CD4-positive, alpha-beta T cell treated with Interleukin-2 at 100 ng/mL for 4 hours (primary cell): ENCODE measurements at places on chromosomes 11 and 22.

DNA sequence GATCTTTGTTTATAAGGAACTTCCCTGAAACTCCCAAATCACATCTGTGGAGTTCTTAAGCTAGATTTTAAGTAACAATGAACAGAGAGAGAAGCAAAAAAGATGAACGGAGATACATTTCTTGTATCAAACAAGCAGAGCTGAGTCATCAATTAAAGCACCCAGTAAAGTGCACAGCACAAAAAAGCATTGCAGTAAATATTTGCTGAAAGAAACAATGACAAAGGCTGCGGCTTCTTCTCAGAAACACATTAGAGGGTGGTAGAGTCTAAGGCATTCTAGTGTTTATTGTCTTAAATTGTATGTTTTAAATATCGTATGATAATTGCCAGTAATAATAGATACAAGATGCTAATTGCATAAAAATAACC, 941.6 kb upstream of the CHORDC1 start:
- DNase-seq = no peak

- DNase-seq = no peak
Measured at GRCh38 chr22:42425989-42426355, 6.2 kb downstream of the NFAM1 start.

- no peak for DNase-seq
Measured at GRCh38 chr11:70066136-70066520, 12.0 kb upstream of the ANO1 start.

- DNase-seq = no peak
Measured at GRCh38 chr11:8342821-8343681, 79.4 kb upstream of the LMO1 start.

DNA sequence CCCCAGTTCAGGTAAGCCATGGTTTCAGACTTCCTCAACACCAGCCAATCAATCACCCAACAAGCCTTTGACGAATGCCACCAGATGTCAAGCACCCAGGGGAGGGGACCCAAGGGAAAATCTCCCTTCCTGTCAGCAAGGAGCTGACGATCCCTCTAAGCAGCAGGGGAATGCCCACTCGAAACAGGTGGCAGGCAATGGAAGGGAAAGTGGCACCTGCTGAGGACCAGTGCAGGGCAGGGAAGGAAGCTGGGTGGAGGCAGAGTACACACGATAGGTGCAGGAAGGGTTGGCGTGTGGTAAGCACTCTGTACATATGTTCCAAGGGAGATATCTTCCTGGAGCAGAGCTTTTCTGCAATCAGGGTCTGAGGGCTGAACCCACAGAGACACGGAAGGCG, 11.7 kb upstream of the CREB3L1 start:
- no peak for DNase-seq

- DNase-seq = no peak
Measured at GRCh38 chr11:68413591-68413999, 47.0 kb upstream of the PPP6R3 start.

DNA sequence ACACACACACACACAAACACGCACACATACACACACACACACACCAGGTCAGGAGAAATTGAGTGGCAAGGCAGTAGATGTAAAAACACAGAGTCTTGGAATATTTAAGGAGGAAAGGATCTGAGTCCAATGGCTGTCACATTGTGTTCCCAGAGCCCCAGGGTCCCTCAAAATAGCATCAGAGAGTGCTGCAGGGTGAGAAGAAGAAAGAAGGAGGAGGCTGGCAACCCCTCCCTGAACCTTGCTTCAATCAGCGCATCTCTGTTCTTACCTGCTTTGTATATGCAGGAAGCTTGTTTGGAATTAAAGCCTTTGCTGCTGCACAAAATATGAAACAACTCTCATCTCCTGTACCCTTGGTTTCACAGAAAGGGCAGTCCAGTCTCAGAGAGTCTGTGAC, 406.5 kb downstream of the MIAT start:
- no peak for DNase-seq

- DNase-seq = no peak
Measured at GRCh38 chr11:79237703-79238102, 203.1 kb downstream of the TENM4 start.

GRCh38 chr11:118442301-118442700, 6.0 kb downstream of the KMT2A start:
- DNase-seq = no peak

DNA sequence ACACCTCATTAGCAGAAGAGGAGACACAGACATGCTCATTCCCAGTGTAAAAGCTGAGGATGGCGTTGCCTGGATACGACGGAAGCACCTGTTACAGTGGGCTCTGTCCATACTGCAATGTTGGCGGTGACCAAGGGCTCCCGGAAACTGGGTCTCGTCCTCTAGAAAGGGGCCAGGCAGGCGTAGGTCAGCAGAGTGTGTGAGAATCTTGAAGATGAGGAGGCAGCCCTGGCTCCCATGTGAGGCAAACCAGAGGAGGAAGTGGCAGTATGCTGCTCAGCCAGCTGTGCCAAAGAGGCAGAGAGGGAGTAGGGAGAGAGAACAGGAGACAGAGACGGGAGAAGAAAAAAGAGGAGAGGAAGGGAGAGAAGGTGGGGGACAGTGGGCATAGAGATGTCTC, 10.3 kb downstream of the LTO1 start:
- DNase-seq = no peak

DNA sequence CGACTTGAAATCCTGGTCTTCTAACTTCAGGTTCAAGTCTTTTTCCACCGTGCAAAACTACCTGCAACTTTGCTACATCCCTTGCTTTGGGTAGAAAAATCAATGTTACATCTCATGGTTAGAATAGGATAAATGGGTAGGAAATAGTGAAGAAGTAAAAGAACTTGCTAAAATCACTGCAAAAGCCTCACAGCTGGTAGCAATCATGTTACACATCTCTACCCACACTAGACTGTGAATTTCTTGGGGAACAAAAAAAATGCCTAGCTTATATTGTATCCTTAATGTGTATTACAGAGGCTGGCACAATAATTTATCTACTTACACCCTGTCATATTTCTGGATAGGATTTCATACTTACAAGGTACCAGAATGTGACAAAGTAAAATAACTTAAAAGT, 133.8 kb downstream of the FAM181B start:
- no peak for DNase-seq

- DNase-seq = no peak
Measured at GRCh38 chr11:32149748-32150147, 58.9 kb downstream of the RCN1 start.

- no peak for DNase-seq
Measured at GRCh38 chr22:45090497-45090910, 73.2 kb upstream of the NUP50 start.

DNA sequence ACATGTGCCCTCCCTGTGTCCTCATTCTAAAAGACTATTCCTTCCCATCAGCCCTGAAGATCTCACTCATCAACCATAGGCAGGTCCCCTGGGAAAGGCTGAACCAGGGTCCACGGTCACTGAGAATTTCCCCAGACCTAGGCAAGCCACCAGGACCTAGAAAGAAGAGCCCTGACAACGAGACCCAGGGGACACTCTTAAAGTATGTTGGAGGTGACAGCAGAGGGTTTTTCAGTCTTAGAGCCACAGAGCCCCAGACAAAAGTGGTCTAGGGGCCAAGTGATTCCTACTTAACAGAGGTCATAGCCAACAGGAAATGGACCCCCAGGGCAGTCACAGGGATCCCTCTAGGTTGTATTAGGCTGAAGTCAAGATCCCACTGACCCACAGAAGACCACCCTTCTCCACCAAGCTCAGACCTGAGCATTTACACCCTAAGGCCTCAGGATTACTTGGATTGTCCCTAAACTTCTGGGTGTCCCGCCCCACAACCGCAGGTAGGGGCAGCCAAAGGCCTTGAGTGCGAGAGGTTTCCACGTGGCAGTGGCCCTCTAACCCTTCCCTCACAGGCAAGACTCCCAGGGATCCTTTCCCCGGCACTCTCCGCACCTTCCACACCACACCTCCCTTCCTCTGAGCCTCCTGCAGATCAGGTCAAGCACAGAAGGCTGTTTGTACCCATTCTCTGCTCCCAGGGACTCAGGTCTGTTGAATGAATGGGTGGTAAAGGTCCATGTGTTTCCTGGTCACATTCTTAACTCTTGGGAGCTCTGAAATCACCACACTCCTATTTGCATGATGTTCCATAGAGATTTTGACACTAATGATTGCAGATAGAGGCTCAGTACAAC, 12.3 kb downstream of the POU2AF1 start:
- DNase-seq = no peak

GRCh38 chr11:128559496-128560103, 27.8 kb downstream of the ETS1 start:
- DNase-seq = peak; percentile 14
